ENCODE measurements at places on chromosomes 1 and 21.

DNA sequence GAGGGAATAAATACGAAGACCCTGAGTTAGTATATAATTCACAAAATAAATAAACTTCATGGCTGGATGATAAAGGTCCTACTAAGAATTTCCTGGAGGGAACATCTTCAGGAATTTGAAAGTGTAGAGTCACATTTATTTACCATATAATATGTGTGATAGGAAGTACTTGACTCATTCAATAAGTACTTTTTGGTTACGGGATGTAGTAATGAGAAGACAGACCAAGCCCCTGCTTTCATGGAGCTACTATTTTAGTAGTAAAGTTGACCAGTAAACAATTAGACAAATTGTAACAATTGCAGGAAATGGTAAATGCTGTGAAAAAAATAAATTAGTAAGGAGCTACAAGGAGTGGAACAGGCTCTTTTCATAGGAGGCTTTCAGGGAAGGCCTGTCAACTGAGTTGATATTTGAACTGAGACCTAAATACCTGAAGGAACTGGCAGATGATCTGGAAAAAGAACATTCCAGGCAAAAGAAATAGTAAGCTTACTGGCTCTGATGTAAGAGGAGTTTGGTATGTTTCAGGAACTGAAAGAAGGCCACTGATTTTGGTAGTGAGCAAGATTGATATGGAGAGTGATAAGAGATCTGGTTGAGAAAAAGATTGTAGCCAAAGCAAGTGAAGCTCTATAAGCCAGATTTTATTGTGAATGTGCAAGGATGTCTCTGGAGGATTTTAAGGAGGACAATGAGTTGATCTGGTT is 36.2 kb downstream of the CAMSAP2 start:
- DNase-seq = no peak

DNA sequence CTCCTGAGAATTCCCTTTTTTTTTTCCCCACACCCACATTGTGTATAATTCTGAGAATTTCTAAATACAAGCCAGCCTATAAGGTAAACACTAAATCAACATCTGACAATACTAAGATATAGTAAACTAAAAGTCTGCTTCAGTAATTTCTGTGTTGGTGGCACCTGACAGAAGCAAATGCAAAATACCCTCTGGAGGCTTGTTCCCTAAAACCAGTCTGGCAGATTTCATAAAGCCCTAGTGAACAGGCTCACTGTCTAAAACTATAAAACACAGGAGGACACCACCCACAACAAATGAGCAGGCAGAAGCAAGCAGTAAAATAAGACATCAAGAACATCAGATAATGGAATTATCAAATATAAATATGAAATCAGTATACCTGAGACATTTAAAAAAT is 11.5 kb downstream of the TRIM33 start:
- DNase-seq = no peak

DNA sequence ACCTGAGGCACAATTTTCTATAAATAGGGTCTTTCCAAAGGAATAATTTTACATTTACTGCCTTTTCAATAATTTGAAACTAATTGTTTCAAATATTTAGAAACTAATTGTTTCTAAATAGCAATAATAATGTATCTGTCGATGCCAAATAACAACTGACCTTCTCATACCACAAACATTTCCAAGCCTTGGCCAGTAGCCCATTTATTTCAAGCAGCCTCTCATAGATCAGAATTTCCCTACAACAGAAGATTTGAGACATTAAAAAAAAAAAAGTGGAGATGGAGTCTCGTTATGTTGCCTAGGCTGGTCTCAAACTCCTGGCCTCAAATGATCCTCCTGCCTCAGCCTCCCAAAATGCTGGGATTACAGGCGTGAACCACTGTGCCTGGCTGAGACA is 2.1 kb upstream of the GFI1 start:
- DNase-seq = no peak

- no peak for DNase-seq
These were observed 45.4 kb downstream of the SELENOF start for GRCh38 chr1:86868477-86868876.

- DNase-seq = no peak
These were observed 8.1 kb downstream of the COL18A1 start for GRCh38 chr21:45412909-45413611.

All from stimulated activated CD8-positive, alpha-beta memory T cell treated with anti-CD3 and anti-CD28 coated beads, Interleukin-15, amount 100 ng/mL, for 48 hours (primary cell).